ENCODE measurements at places on chromosomes 2 and 18.

GRCh38 chr2:148721520-148721931 is 77.0 kb downstream of the EPC2 start:
- DNase-seq: no peak

- DNase-seq: no peak
Measured at GRCh38 chr2:47277187-47277586, 122.1 kb upstream of the STPG4 start.

DNA sequence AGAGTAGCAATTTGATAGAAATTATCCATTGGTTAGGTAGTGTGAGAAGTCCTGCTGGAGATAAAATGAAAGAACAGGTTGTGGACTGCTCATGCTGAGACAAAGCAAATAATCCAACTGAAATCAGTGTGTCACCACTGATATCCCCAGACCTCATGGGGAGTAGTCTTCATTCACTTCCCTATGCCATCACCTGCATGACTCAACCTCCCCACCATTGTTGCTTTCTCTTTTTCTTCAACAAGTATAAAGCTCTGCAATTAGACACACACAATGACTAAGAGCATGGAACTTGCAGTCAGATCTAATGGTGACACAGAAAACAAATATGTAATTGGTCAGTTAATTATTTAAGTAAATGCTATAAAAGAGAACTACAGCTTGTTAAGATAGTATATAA is 475.3 kb downstream of the RIT2 start:
- no peak for DNase-seq

DNA sequence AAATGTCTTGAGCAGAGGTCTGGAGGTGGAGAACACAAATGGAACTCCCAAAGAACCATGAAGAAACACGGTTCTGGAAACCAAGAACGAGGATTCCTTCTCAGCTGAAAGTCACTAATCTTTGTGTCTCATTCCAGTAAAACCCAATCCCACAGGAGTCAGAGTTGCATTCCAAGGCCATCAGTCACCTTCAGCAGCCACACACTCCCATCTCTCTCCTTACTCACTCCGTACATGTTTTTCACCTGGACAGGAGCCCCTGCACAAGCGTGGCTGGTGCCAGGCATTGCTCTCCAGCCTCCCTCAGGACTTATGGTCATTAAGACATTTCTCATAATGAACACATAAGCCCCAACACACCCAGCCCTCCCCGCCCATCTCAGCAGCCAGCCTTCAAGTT is 175.4 kb upstream of the SIX2 start:
- no peak for DNase-seq

DNA sequence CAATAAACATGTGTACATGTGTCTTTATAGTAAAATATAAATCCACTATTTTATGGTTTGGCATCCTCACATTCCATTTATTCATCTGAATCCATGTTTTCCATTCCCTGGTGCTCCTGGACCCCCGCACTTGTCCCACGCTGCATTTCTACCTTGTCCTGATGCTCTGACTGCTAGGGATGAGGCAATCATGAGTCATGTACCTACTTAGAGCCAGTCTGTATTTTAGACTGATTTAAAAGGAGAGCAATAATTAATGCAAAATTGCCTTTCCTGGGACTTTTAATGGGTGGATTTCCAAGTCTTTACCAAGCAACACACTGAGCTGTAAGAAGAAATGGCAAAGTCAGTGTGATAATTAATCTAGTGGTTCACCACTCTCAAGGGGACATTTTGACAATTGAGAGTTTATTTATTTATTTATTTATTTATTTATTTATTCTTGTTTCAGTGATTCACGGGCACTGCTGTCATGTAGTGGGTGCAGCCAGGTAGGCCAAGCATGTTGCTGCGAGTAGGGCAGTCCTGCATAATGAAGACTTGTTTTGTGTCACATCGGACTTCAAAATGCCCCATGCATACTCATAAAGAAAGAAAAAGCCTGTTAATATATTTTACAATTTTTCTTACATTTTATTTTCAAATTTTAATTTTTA is 419.3 kb upstream of the VWC2L start:
- DNase-seq: no peak

- no peak for DNase-seq
Measured at GRCh38 chr18:27749194-27749593, 427.7 kb downstream of the CDH2 start.

GRCh38 chr2:1907291-1907690 is 163.0 kb upstream of the PXDN start:
- DNase-seq: no peak

- no peak for DNase-seq
Measured at GRCh38 chr18:79555885-79556284, 123.7 kb upstream of the CTDP1 start.

GRCh38 chr2:150286730-150287362 is 200.6 kb downstream of the RND3 start:
- DNase-seq: no peak

- DNase-seq: no peak
Measured at GRCh38 chr2:216478151-216478550, 20.5 kb upstream of the RPL37A start.

DNA sequence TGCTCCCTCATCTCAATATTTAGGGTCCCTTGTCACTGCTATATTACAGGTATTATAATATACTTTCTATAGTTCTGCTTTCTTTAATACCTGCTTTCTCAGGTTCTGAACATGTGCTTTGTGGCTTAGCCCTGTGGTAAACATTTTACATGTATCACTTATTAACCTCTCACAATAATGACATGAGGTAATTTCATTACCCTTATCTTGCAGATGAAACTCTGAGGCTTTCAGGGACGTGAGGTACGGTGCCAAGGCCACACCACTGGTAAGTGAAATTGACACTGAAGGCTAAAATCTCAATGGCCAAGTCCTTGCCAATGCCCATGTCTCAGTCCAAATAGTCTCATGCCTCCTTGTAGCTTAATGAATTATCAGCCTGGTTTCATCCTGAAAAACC is 21.7 kb downstream of the LINC00305 start:
- DNase-seq: no peak

DNA sequence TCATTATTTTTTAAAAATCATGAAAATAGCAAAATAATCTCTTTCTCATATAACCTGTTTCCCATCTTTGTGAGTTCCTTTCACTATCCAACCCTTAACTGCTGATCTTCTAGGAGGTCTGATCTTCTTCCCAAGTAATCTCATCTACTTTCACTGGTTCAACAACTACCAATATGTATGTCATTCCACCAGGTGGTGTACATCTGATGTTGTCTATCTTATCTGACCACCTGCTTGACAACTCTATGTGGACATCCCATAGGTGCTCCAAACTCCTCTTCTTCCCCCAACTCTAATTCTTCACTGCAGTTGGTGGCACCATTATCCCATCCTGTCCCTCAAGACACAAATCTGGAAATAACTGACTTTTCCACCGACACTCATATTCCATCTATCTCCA is 62.5 kb downstream of the FAM228A start:
- no peak for DNase-seq

GRCh38 chr2:170408461-170409163 is 230.7 kb downstream of the MYO3B start:
- no peak for DNase-seq

GRCh38 chr2:8554296-8554806 is 127.5 kb upstream of the ID2 start:
- no peak for DNase-seq

DNA sequence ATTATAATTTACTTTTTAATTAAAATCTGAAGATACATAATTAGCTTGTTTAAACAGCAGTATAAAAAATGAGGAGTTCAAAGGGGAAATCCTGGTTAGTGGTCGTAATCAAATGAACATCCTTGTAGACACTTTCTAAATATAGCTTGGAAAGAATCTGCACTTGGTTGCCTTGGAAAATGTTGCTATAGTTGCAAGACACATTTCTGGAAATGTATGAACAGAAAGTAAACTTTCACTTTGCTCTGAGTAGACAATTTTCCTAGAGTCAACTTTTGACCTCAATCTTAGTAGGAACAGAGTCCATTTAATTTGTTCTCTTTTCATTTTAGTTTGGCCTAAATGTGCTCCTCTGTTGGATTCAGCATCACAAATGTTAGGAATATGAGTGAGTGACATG is 38.3 kb downstream of the GCA start:
- no peak for DNase-seq

GRCh38 chr2:224359569-224359968 is 42.3 kb downstream of the FAM124B start:
- DNase-seq: no peak

GRCh38 chr2:175359710-175360109 is 178.2 kb upstream of the ATP5MC3 start:
- no peak for DNase-seq

DNA sequence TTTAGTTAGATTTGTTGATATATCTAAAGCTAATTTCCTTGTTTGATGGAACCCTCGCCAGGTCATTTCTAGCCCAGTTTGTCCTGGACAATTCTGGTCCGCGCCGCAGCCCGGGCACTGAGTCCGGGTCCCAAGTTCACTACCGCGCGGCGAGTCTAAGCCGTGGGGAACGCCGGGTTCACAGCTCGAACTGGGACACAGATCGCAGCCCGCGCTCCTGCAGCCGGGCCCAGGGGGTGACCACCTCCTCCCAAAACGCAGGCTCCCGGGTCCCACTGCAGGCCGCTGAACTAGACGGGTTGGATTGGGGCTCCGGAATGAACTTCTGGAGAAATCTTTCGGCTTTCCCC is 681 bp downstream of the ACADL start:
- DNase-seq: no peak

- DNase-seq: no peak
Measured at GRCh38 chr2:170310876-170311502, 133.0 kb downstream of the MYO3B start.

DNA sequence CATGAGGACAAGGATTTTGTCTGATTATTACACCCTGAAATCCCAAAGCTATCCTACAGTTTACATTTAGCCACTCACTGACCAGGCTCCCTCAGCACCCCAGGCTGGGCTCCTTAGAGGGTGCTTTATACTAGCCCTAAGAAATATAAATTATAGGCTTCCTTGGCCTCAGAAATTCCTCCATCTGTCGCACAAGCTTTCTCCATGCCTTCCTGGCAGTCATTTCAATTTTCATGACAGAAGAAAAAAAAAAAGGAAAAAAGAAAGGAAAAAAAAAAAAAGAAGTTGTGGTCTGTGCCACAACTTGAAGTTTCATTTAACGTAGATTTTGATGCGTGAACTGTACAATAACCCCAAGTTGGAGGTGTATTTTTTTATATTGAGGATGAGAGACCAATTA is 719.5 kb downstream of the BCL11A start:
- no peak for DNase-seq

DNA sequence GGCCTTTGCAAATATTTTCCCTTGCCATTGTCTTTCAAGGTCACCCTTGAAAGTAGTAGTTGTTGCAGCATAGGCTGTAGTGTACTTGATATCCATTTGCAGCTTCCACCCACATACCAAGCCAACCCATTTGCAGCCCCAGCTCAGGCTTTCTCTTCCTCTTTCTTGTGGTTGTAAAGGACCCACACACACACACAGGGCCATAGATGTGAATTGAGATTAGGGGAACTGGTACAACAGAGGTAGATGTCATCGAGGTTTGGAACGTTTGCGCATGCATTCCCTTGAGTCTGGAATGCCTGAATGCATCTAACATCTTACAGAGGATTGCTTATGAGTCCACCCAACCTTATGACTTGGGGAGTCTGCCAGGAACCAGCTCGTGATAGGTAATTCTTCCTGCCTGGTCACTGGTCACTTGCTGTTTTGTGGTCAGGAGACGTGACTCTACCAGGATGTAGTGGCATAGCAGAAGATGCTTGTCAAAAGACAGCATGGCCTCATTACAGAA is 91.9 kb downstream of the MRPS9 start:
- DNase-seq: no peak

DNA sequence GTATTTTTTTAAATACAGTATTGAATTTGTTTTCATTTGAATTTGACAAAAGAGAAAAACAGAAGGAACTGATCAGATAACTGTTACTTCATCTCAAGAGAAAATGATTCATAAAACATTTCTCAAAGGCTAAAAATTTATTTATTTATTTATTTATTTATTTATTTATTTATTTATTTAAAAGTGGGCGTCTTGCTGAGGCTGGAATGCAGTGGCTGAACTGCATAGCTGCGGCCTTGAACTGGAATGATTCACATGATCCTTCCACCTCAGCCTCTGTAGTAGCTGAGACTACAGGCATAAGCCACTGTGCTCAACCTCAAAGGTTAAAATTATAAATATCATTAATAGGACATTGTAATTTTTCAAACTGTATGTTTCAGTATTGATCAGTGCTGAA is 4.5 kb upstream of the PUM2 start:
- DNase-seq: no peak

DNA sequence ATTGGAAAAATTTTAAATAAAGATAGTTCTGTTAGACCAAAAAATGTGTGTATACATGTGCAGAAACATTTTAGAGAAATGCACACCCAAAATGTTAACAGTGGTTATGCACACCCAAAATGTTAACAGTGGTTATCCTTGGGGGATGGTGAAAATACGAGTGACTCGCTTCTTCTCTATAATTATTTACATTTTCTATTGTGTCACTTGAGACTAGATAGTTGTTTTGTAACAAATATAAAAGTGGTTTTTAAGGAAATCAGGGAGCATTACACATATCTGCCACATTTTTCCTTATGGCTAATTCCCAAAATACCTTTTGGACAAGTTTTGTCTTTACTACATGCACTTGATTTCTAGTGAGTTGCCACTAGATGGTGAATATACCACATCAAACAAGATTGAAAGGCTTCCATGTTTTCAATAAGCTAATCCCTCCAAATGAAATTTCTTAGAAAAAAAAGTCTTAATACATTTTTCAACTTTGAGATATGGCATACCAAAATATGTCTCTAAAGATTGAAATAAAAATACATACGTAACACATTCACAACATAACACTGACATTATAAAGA is 9.0 kb upstream of the HIBCH start:
- DNase-seq: no peak

DNA sequence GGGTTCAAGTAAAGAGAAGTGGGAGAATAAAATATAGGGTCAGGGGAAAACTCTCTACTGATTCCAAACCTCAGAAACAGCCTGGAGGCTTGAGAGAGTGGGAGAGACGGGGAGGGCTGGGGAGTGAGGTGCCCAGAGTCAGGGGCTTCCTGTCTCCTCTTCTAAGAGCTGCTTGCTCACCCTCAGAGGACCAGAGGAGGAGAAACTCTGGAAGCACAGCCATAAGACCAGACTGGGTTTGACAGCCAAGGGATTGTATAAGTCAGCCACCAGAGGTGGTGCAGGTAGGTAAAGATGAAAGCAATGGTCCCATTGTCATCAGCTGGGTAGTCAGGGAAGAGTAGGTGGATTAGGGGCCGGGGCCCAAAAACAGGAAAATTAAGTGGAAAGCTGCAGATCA is 259.4 kb downstream of the TNS1 start:
- no peak for DNase-seq

- no peak for DNase-seq
Measured at GRCh38 chr2:15882761-15883497, 57.4 kb upstream of the MYCN start.

- DNase-seq: no peak
Measured at GRCh38 chr2:131148426-131148825, 43.3 kb downstream of the PLEKHB2 start.

GRCh38 chr18:35731701-35732100 is 150.2 kb downstream of the GALNT1 start:
- DNase-seq: no peak

Data from stimulated activated CD4-positive, alpha-beta T cell treated with anti-CD3 and anti-CD28 coated beads, Interleukin-15, amount 100 ng/mL, for 1 hour (primary cell).